ENCODE measurements at places on chromosomes 1 and 21. TPM values are rescaled to one million over a fixed set of nuclear protein-coding genes. Genes with fewer than 3 reads are reported as not detected.

GRCh38 chr1:204802401-204803175 lies 68.1 kb upstream of the NFASC start:
- H3K4me3 ChIP-seq, result no peak overlapping the region
- peaks cover 3% of the 10 kb centered on the region for H3K27me3 ChIP-seq
- no peak for DNase-seq
- H3K4me1 ChIP-seq, result peaks cover 24% of the 10 kb centered on the region
- no peaks in the 10 kb centered on the region for H3K36me3 ChIP-seq
- H3K27ac ChIP-seq, result peak overlapping the region; percentile 56

- peak; percentile 19 for DNase-seq
- H3K36me3 ChIP-seq, result no peaks in the 10 kb centered on the region
- no peak overlapping the region for H3K4me3 ChIP-seq
- no peak overlapping the region for H3K27ac ChIP-seq
Measured at GRCh38 chr21:34908419-34909055, 140.6 kb downstream of the RUNX1 start.

DNA sequence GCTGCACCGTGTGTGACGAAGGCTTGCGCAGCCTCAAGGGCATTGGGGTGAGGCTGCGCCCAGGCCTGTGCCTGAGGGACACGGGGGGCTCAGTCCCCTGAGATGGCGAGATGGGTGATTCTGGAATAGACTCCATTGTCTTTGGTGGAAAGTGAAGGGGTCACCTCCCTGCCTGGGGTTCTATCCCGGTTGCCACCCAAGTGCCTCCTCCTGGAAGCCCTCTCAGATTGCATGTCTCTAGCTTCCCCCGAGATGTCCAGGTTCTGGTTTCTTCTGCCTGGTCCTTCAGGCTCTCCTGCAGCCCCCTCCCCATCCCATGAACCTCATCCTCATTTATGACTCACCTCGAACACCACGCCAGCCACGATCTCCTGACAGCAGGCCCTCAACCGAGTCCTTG lies 22.3 kb upstream of the MFN2 start:
- no peak for DNase-seq
- no peaks in the 10 kb centered on the region for H3K36me3 ChIP-seq
- no peak overlapping the region for H3K27ac ChIP-seq
- no peak overlapping the region for H3K4me3 ChIP-seq
- no peaks in the 10 kb centered on the region for H3K27me3 ChIP-seq

The LRRC38 gene
- not detected for total RNA-seq

The TNFRSF4 gene
- total RNA-seq, result 1.6 TPM

DNA sequence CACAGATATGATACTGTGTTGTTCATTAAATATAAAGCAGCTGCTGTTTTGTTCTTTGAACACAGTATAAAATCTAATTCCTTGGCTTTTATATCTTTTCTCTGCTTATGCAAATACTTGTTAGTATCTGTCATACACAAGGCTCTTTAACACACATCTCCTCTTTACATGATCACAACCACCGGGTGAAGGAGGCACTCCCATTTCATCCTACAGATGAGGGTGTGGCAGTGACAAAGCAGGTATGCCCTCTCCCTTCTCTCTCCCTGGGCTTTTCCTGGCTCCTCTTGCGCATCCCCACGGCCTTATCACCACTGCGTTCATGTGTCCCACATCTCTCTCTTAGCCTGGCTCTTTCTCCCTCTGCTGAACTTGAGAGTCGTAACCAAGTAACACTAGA lies 38.2 kb downstream of the JUN start:
- H3K36me3 ChIP-seq, result no peaks in the 10 kb centered on the region
- peaks cover 8% of the 10 kb centered on the region for H3K4me1 ChIP-seq
- no peak overlapping the region for H3K27ac ChIP-seq
- peaks cover 18% of the 10 kb centered on the region for H3K27me3 ChIP-seq
- DNase-seq, result no peak

The TMEM61 gene
- not detected for total RNA-seq

- DNase-seq, result peak; percentile 28
- no peaks in the 10 kb centered on the region for H3K36me3 ChIP-seq
- no peak overlapping the region for H3K4me3 ChIP-seq
- H3K27me3 ChIP-seq, result peaks cover 11% of the 10 kb centered on the region
Measured at GRCh38 chr1:152398812-152399698, 15.0 kb downstream of the CRNN start.

DNA sequence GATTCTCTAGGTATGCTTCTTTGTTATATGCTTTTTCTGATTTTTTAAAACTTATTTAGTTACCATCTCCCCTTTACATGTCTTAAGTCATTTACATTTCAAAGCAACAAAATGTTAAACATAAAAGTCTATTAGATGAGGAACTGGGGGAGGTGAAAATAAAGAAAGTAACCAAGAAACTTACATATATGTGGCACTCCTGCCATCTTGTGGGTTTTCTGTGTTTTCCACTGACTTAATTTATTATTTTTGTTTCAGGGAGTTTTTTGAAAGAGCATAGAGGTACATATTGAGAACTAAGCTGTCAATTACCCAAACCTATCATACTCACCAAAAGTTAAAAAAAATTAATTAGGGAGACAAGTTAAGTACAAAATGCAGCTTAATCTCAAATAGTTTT lies 1531.1 kb downstream of the MRPL39 start:
- DNase-seq, result no peak
- no peaks in the 10 kb centered on the region for H3K36me3 ChIP-seq
- no peaks in the 10 kb centered on the region for H3K4me1 ChIP-seq
- H3K27me3 ChIP-seq, result no peaks in the 10 kb centered on the region
- H3K27ac ChIP-seq, result no peak overlapping the region

GRCh38 chr1:34156739-34157138 lies 8.3 kb downstream of the CSMD2 start:
- H3K27me3 ChIP-seq, result peaks cover 17% of the 10 kb centered on the region
- H3K36me3 ChIP-seq, result no peaks in the 10 kb centered on the region
- no peak overlapping the region for H3K27ac ChIP-seq
- H3K4me3 ChIP-seq, result no peak overlapping the region

The SLC30A2 gene
- not detected for total RNA-seq

DNA sequence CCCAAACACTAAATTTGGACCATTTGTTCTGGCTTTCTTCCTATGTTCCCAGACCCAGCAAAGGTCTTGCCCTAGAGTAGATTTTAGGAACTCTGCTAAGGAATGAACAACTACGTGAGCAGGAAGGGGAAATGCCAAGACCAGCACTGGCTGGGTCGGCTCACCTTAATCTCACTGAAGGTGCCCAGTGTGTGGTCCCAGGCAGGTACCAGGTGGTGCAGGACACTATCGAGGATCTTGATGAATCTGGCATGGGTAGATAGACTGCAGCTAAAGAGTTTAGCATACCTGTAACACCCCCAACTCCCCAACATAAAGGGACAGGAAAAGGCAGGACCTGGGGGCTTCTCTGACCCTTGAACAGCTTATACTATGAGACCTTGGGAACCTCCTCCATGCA lies 3.0 kb downstream of the HECTD3 start:
- H3K27ac ChIP-seq, result no peak overlapping the region
- no peaks in the 10 kb centered on the region for H3K27me3 ChIP-seq
- H3K4me1 ChIP-seq, result peaks cover 24% of the 10 kb centered on the region
- DNase-seq, result no peak

The OLFML2B gene
- total RNA-seq, result not detected

DNA sequence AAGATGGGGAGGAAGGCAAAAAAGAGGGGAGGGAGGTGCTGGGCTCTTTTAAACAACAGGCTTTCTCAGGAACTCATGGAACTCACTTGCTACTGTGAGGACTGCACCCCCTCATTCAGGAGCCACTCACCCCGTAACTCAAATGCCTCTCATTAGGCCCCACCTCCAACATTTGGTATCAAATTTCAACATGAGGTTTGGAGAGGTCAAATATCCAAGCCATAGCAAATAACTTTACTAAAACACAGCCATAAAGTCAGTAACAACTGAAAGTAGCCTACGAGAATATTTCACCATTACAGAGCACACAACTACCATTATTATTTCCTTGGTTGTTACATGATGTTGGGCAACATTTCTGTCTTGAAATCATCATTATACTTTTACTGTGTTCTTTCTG lies 13.1 kb upstream of the DMRTB1 start:
- H3K27me3 ChIP-seq, result peaks cover 3% of the 10 kb centered on the region
- H3K36me3 ChIP-seq, result no peaks in the 10 kb centered on the region
- H3K4me1 ChIP-seq, result no peaks in the 10 kb centered on the region

GRCh38 chr1:46393510-46393909 lies 607 bp upstream of the FAAH start:
- DNase-seq, result no peak
- peak overlapping the region; percentile 24 for H3K4me3 ChIP-seq
- peaks cover 8% of the 10 kb centered on the region for H3K4me1 ChIP-seq
- H3K27ac ChIP-seq, result no peak overlapping the region
- H3K36me3 ChIP-seq, result peaks cover 13% of the 10 kb centered on the region
- peaks cover 14% of the 10 kb centered on the region for H3K27me3 ChIP-seq

DNA sequence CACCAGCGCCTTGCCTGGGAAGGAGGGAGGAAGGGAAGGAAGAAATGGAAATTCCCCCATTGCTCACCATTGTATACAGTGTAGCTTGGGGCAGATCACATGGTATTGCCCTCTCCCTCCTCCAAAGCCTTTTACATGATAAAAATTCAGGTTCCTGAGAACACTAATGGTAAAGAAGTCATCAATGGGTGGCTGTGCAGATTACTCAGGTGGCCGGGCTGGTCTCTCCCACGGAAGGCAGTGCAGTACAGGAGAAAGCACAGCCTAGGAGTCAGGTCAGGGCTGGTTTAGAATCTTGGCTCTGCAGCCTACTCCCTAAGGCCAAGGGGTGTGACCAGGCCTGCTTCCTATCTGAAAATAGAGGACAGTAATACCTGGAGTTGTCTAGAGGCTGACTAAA lies 107.9 kb downstream of the SUSD4 start:
- H3K4me1 ChIP-seq, result no peaks in the 10 kb centered on the region
- no peaks in the 10 kb centered on the region for H3K36me3 ChIP-seq
- DNase-seq, result no peak

The CD5L gene
- total RNA-seq, result not detected

DNA sequence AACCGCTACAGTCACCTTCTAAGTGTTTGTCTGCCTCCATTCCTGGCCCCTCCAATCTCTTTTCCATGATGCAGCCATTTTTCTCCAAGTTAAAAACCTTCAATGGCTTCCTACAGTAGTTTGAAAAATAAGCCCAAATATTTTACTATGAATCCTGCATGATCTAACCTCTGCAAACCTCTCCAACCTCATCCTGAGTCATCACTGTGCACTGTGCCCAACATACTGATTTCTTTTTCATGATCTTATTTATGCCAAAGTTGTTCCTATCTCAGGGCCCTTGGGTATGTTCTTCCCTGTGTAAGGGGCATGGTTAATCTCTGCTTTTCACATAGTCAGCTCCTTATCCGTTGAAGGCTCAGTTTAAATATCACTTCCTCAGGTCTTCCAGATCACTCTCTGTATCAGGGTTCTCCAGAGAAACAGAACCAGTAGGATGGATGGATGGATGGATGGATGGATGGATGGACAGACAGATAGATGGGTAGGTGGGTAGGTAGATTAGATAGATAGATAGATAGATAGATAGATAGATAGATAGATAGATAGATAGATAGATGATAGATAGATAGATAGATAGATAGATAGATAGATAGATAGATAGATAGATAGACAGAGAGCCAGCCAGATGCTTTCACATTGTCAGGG lies 18.1 kb upstream of the PTPN14 start:
- H3K4me1 ChIP-seq, result no peaks in the 10 kb centered on the region
- H3K27me3 ChIP-seq, result peaks cover 21% of the 10 kb centered on the region
- no peak for DNase-seq
- no peak overlapping the region for H3K27ac ChIP-seq
- H3K36me3 ChIP-seq, result no peaks in the 10 kb centered on the region

DNA sequence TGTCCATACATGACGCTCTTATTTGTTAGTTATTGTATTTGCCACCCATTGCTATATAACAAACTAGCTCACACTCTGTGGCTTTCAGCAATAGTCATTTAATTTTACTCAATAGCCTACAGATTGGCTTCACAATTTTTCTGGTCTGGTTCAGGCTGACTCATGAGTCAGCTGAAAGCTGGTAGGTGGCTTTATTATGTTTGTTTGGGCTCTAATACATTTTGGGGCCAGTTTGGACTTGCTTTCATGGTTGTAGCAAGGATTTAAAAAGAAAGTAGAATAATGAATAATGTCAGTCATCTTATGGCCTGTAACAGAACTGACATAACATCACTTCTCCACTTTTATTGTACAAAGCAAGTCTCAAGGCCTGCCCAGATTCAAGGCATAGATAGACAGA lies 338.7 kb downstream of the LRRIQ3 start:
- no peaks in the 10 kb centered on the region for H3K27me3 ChIP-seq
- no peak overlapping the region for H3K4me3 ChIP-seq
- no peaks in the 10 kb centered on the region for H3K36me3 ChIP-seq

GRCh38 chr1:15100121-15100879 lies 53.2 kb upstream of the TMEM51 start:
- no peak overlapping the region for H3K4me3 ChIP-seq
- H3K36me3 ChIP-seq, result no peaks in the 10 kb centered on the region
- peak; percentile 68 for DNase-seq
- peaks cover 11% of the 10 kb centered on the region for H3K4me1 ChIP-seq
- no peak overlapping the region for H3K27ac ChIP-seq

- H3K27me3 ChIP-seq, result no peaks in the 10 kb centered on the region
- no peaks in the 10 kb centered on the region for H3K4me1 ChIP-seq
- no peak overlapping the region for H3K4me3 ChIP-seq
- no peaks in the 10 kb centered on the region for H3K36me3 ChIP-seq
- no peak for DNase-seq
- H3K27ac ChIP-seq, result no peak overlapping the region
Measured at GRCh38 chr1:78240755-78241154, 195.0 kb downstream of the GIPC2 start.

The CFAP141 gene
- not detected for total RNA-seq

GRCh38 chr1:115448282-115449044 lies 110.4 kb upstream of the NGF start:
- H3K4me1 ChIP-seq, result no peaks in the 10 kb centered on the region
- DNase-seq, result no peak
- H3K36me3 ChIP-seq, result no peaks in the 10 kb centered on the region
- H3K4me3 ChIP-seq, result no peak overlapping the region

- DNase-seq, result no peak
- H3K4me1 ChIP-seq, result peaks cover 6% of the 10 kb centered on the region
- H3K27ac ChIP-seq, result no peak overlapping the region
- no peak overlapping the region for H3K4me3 ChIP-seq
- peaks cover 29% of the 10 kb centered on the region for H3K27me3 ChIP-seq
Measured at GRCh38 chr21:44450402-44450801, 4.9 kb upstream of the LRRC3 start.

GRCh38 chr1:11273595-11274234 lies 717 bp downstream of the UBIAD1 start:
- H3K27ac ChIP-seq, result peak overlapping the region; percentile 89
- DNase-seq, result peak; percentile 33
- peaks cover 35% of the 10 kb centered on the region for H3K36me3 ChIP-seq
- peaks cover 36% of the 10 kb centered on the region for H3K4me1 ChIP-seq
- peak overlapping the region; percentile 93 for H3K4me3 ChIP-seq

All from activated CD8-positive, alpha-beta T cell treated with anti-CD3 and anti-CD28 coated beads, Interleukin-2, amount 10 ng/mL, durations not matched to agents 7 days and 5 days (primary cell).